T follicular helper cell (primary cell): ENCODE measurements at places on chromosomes 5 and 9.

- peak; percentile 64 for DNase-seq
These were observed 1.4 kb downstream of the ATOSB start for GRCh38 chr9:35114113-35114839.

DNA sequence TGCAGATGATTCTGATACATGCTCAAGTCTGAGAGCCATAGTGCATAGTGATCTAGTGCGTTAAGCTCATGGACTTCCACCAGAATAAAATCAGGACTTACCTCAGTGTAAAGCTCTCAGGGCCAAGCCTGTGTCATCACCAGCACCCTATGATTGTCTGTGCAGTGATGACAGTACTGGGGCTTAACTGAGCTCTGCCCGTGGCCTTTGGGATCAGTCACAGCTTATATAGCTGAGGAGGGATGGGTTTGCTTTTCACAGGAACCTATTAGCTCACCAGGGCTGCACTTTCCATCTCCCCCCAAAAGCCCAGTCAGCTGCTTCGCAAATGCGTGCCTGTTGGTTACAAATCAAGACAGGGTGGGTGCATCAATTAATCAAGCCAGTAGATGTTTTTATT lies 246.9 kb downstream of the NR3C1 start:
- no peak for DNase-seq

- no peak for DNase-seq
These were observed 265.8 kb upstream of the IRX4 start for GRCh38 chr5:2148312-2149194.

DNA sequence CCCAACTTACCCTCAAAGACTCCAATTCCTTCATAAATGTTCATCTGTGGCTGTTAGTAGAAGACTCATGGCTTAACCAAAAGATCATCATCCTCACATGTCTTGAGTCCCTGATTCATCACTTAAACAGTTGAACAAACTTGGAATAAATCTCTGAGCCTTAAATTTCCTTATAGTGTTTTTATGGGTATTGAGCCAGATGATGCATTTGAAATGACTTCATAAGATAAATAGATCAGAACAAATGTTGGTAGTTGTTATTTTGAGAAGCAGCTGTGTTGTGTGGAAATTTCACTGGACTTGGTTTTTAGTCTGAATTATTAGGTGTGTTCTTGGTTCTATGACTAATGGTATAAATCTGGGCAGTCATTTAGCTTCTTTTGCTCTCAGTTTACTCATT lies 236.2 kb downstream of the NNT start:
- no peak for DNase-seq

- DNase-seq: no peak
These were observed 8.0 kb downstream of the ARL10 start for GRCh38 chr5:176373100-176373818.

DNA sequence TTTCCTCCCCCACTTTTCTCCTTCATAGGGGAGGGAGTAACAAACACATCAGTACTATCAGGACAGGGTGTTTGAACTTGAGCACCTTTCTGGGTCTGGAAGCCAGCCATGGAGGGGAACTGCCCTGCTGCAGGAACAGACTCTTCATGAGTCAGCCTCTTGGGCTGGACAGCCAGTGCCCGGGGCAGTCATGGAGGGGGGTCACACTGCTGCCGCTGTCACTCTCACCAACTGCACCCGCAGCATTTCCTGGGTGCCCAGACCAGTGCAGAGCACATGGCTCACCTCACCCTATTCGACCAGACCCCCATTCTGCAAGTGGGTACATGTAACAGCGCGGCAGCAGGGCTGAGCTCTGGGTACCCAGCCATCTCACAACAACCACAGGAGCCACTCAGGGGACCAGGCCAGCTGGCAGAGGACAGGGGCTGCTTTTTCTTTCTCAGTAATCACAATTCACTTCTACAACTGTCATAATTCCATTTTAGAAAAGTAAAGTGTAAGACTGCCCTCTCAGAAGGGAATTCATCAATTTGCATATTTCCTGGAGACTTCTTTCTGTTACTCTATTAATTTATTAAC lies 118.4 kb downstream of the CTNND2 start:
- DNase-seq: no peak

DNA sequence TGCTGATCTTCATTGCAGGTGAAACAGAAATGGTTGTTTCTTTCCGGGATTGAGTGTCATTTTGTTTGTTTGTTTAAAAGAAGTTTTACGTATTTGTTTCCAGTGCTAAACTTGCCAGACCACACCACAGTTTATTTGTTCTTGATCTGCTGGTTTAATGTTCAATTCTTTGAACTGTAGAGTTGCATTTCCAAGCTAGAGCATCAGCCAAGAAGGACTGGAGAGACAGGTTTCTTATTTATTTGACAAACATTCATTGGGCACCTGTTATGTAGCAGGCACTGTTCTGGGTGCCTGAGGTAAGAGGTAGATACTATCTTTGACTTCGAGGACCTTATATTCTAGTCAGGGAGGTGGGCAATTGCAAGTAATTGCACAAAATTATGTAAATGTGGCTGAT lies 45.0 kb downstream of the MCCC2 start:
- DNase-seq: no peak

GRCh38 chr5:66416698-66417097 lies 179.5 kb upstream of the MAST4 start:
- no peak for DNase-seq

GRCh38 chr9:18606846-18607245 lies 132.9 kb downstream of the ADAMTSL1 start:
- no peak for DNase-seq

DNA sequence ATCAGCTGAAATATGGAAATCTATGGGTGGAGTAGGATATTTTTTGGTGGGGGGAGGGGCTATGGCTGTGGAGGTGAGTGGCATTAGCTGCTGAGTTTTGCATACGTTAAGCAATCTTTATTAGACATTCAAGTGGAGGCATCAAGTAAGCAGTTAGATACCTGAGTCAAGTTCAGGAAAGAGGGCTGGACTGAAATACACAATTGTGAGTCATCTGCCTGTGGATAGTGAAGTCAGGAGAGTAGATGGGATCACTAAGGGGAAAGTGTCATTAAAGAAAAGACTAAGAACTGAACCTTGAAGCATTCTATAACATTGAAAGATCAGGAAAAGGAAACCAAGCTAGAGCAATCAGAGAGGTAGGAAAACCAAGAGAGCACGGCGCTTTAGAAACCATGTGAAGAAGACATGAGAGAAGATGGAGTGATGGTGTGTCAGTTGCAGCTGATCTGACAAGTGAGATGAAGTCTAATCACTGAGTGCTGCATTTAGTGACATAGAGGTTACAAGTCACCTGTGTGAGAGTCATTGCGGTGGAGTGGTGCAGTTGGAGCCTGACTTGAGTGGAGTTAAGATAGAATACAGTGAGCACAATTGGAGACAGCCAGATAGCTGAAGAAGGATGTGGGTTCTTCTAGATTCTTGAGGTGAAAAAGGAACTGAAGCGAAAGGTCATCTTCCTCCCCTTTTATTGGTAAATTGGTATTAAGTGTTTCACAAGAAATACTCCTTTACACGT lies 88.7 kb downstream of the PIP5K1B start:
- no peak for DNase-seq
